ENCODE measurements at places on chromosomes 11 and 22.

DNA sequence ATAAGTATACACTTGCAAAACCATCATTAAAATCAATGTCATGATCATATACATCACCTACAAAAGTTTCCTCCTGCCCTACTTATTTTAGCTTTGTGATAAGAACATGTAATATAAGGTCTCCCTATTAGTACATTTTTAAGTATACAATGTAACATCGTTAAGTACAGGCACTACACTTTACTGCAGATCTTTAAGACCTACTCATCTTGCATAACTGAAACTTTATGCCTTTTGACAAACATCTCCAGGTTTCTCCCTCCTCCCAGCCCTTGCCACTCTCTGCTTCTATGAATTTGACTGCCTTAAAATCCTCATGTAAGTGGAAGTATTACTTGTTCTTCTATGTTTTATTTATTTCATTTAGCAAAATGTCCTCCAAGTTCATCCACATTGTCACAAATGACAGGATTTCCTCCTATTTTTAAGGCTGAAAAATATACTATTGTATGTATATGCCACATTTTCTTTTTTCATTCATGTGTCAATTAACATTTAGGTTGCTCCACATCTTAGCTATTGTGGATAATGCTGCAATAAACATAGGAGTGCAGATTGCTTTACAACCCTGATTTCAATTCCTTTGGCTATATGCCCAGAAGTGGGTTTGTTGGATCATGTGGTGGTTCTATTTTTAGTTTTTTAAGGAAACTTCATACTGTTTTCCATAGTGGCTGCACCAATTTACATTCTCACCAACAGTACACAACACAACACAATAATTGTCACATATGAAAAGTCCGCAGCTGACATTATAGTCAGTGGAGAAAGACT lies 471.1 kb upstream of the ANO3 start:
- DNase-seq, result peak; percentile 6

DNA sequence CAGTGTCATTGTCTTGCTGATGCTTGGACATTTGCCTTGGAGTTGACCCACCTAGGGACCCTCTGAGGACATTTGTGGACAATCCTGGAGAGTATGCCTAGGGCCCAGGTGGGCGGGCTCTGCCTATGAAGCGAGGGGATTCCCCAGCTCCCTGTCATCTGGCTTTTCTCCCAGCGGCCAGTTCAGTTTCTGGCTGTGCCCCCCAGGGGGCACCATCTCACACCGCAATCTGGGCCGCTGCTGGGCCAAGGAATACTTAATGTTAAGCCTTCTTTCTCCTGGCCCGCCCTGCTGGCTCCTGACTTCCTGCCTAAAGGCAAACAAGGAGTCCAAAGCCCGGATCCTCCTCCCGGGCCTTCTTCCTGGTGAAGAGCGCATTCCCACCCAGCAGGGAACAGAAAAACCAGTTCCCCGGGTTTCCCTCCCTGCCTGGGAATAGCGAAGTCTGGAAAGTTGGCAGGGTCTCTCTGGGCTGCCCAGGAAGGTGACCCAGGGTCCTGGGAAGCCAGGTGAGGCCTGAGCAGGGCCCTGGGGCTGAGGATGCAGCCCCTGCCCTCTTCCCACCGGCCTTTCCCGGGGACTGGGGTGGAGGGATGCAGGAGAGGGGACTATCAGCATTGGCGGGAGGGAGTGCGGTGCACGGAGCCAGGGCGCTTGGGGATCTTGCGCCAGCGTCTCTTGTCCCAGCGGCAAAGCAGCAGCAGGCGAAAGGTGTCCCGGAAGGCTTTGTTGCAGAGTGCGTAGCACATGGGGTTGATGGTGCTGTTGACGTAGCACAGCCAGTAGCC lies 11.9 kb downstream of the CHRM1 start:
- no peak for DNase-seq

GRCh38 chr11:70016666-70017367 lies 61.3 kb upstream of the ANO1 start:
- DNase-seq, result peak; percentile 74

DNA sequence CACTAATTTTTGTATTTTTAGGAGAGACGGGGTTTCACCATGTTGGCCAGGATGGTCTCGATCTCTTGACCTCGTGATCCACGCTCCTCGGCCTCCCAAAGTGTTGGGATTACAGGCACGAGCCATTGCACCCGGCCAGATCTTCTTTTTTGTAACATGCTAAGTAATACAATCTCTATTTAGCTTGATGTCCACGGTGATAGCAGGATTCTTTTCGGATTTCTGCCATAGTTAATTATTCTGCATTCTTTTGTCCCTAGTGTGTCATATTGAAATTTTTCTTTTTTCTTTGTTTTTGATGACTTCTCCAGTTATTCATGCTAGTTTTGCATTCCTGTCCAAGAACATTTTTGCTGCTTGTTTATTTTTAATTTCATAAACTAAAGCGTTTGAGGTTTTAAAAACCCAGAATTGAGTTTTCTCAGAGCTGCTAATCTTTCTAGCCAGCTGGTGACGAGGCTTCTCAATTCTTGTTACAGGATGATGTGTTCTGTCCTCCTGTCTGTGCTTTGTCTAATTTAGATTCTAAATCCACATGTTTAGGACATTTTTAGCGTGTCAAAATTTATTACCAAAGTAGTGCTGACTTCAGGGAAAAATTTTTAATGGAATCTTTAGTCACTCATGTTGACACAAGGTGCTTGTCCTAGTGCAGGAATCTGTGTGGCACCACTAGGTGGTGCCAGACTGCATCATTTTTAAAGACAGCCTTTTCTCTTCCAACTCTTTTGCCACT lies 21.8 kb downstream of the NF2 start:
- DNase-seq, result peak; percentile 60

DNA sequence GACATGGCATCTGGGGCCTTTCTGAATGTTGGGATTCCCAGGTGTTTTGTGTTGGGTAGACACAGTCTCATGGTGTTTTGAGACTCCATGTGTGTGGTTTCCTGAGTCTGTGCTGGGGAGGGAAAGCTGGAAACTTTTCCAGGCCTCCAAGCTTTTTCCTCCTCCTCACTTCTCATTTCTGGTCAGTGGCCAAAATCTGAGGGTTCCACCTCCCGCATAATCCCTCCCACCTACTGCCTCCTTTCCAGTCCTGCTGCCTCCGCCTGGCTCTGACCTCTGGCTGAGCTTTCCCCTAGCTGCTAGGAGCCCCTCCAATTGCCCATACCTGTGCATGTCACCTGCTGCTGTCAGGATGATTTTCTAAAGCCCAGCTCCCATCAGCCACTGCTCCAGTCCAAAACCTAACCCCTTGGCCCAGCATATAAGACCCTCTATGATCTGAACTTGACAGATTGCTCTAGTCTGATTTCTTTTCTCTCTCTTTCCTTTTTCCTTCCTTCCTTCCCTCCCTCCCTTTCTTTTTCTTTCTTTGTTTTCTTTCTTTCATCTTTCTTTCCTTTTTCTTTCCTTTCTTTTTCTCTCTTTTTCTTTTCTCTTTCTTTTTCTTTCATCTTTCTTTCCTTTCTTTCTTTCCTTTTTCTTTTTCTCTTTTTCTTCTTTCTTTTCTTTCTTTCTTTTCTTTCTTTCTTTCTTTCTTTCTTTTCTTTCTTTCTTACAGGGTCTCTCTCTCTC lies 51.4 kb upstream of the NECTIN1 start:
- no peak for DNase-seq

GRCh38 chr11:76627606-76628005 lies 42.9 kb downstream of the LRRC32 start:
- DNase-seq, result no peak

- DNase-seq, result no peak
Observed at GRCh38 chr22:37174964-37175363, 13.1 kb downstream of the C1QTNF6 start.

DNA sequence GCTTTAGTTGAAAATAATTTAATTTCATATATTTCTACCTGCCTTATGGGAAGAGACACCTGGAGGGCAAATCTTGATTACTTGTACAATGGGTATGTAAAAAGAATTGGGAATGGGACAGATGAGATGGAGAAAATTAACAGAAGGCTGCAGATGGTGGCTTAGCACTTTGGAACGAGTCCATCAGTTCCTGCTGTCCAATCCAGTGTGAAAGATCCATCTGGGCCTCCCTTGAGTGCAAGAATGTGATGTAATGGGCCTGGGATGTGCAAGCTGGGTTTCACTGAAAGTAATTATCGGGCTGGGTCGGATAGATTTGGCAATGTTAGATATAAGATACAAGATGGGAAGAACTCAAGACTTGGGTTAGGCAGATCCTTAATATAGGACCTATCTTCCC lies 42.0 kb downstream of the CECR2 start:
- DNase-seq, result no peak

DNA sequence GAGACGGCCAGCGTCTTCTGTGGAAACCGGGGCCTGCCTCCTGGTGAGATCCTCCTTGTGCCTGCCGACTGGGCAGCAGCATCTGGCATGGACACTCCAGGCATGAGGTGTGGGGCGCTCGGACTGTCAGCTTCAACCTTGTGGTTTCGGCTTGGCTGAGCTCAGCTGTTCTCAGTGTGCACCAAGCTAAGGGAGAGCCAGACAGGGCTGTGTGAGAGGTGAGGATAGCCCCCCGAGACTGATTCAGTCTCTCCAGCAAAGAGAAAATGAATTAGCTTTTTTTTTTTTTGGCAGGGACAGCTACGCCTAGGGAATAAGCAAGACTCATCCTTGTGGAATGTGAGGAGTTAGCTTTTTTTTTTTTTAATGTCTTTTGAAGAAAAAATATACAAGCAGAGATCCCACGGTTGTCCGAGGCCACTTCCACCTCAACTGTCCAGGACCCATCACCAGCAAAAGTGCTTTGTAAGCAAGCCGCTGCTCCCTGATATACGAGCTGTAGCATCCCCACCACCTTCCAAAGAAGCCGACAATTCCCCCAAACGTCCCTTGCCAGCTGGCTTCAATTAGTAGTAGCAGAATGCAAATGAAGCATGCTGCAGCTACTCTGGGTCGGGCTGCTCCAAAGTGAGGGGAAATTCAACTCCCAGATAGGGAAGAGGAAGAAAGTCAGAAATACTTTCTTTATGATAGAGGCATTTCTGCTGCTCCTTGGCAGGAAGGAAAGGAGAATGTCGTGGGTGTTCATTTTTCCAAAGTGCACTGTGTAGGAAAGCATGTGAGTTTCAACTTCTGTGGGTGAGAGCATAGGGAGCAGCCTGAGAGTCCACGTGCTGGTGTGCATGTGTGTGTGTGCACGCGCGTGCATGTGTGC lies 9.7 kb upstream of the THY1 start:
- DNase-seq, result peak; percentile 75

DNA sequence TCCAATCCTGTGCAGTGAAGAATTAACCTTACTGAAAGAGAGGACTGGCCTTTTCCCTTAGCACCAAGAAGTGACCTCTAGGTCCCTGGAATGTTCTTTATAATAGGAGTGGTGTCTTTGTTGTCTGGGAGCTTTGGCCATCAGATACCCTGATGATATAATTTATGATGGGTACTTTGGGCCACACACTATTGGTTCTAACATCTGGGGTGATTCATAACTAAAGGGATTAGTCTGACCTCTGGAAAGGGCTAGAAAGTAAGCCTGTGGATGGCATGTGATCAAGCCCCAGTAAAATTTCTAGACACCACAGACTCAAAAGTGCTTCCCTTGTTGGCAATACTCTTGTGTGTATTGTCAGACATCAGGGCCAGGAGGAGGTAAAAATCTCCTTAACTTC lies 891.2 kb downstream of the KCNA4 start:
- DNase-seq, result no peak

DNA sequence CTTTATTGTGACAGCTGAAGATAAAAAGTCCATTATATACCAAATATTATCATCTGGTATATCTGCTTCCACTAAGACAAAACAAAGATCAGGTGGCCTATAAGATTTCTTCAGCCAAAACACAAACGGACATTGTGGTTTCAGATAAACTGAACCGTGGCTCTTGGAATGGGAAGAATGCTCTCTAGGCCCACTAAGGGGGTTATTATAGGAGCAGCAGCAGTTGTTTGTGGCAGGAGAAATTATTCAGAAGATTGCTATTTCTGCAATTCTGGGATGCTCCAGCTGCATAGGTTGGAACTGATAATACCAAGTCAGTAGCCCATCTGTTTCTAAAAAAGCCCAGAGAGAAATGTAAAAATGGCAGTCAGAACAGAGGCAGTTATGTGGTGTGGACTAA lies 145.3 kb downstream of the NCAM1 start:
- peak; percentile 80 for DNase-seq

DNA sequence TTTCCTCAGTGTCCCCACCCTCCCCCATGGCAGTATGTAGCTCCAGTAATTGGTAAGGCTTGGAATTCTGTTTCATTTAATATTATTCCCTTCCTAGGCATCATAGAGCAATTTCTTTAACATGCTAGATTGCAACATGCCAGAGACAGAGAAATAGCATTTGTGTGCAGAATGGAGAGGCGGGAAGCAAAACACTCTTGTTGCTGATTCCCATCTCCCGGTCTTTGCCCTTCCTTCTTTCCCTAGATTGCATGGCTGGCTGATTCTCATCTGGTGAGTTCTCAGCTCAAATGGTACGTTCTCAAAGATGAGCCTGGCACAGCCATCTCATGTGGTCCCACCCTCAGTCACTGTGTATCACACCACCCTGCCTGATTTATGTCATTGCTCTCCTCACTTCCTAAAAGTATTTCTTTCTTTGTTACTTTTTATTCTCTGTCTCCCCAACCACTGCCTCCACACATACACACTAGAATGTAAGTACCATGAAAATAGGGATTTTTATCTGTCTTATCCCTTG lies 66.9 kb downstream of the ARFGAP2 start:
- DNase-seq, result no peak

- DNase-seq, result no peak
Observed at GRCh38 chr11:36350137-36350513, 54.0 kb downstream of the PRR5L start.

- DNase-seq, result no peak
Observed at GRCh38 chr11:130671801-130672700, 223.6 kb downstream of the ADAMTS15 start.

GRCh38 chr11:107018219-107018901 lies at the start of gene GUCY1A2:
TSS of gene GUCY1A2 (minus strand) at chr11:107018476. CDS start at chr11:107018055, 421 bp downstream.
- no peak for DNase-seq

DNA sequence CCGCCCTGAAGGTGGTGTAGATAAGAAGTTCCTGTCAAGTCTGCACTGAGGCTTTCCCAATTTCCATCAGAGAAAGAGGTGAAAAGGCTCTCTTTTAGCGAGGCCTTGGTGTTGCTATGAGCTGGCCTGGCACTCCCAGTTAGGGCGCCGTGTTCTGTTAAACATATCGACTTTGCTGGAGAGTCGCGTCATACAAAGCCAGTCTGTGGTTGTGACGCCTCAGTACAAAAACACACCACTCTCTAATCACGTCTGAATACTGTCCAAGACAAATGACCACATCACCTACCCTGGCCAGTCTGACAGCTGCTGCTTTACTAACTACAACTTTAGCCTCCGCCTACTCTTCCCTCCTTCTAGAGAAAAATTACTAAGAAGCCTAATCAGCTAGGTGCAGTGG lies 8.0 kb upstream of the TOLLIP start:
- no peak for DNase-seq

DNA sequence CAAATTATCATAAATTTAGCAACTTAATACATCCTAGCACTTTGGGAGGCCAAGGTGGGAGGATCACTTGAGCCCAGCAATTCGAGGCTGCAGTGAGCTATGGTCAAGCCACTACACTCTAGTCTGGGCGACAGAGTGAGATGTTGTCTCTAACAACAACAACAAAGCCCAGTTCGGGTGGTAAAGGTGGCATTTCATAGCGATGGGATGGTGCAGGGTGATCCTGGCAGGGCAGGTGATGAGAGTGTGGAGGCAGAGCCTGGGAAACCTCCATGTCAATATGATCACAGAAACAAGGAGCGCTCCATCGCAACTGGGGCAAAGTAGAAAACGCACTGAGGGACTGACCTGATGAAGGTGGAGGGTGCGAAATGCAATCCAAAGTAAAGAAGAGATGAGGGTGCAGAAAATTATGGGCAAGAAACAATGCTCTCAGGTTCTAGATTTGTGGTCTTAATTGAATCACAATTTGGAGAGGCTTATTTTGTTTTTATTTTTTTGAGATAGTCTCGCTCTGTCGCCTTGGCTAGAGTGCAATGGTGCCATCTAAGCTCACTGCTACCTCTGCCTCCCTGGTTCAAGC lies 32.8 kb upstream of the CLDN5 start:
- no peak for DNase-seq
